Muscle of arm (tissue), 14 donors: ENCODE measurements at places on chromosomes 6 and 20.

- no peak for DNase-seq
These were observed 183.4 kb upstream of the FBXL4 start for GRCh38 chr6:99130897-99131873.

- no peak for DNase-seq
These were observed 163.8 kb downstream of the MMUT start for GRCh38 chr6:49299279-49299678.

DNA sequence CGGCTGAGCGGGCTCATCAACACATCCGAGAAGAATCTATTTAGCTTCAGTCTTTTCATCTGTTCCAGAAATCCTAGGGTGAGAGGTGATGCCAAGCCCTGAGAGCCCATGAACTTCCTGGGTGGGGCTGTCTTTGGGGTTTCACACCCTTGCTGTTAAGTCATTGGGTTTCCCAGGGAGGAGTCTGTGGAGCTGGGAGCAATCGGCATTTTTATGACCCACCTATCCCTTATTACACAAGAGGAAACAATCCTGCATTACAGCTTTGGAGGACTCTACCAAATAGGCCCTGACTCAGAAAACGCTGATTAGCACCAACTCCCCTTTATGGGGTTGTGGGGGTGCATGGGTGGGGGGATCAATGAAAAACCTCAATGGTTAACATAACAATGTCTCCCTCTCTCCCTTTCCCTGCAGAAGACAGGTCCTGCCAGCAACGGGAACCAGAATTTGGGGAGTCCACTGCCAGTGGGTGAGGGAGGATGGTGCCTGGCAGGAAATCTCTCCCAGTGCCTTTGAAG lies 46.3 kb downstream of the EZR start:
- no peak for DNase-seq

GRCh38 chr6:170063851-170064602 lies 226.9 kb downstream of the DLL1 start:
- no peak for DNase-seq

DNA sequence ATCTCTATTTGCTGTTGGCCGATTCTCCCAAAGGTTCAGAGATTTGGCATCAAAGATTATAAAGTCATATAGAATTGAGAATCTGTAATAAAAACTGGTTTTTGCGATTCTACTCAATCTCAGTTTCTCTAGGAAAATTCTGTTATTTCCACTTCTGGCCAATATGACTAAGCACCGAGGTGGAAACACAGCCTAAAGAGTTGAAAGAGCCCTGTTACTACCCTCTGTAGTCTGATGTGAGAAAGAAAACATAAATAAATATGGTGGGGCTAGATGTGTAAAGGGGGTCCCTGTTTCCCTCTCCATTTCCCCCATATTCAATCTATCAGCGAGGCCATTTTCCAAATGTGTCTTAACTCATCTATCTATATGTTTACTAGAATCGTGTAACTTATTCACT lies 83.4 kb downstream of the PRDM1 start:
- no peak for DNase-seq
